ENCODE measurements at places on chromosomes 1 and 21. TPM values are rescaled to one million over a fixed set of nuclear protein-coding genes. Genes with fewer than 3 reads are reported as not detected.

- peak; percentile 21 for DNase-seq
- H3K36me3 ChIP-seq: no peaks in the 10 kb centered on the region
- no peaks in the 10 kb centered on the region for H3K4me1 ChIP-seq
- no peak overlapping the region for H3K4me3 ChIP-seq
These were observed 116.7 kb downstream of the CDC7 start for GRCh38 chr1:91617285-91617765.

DNA sequence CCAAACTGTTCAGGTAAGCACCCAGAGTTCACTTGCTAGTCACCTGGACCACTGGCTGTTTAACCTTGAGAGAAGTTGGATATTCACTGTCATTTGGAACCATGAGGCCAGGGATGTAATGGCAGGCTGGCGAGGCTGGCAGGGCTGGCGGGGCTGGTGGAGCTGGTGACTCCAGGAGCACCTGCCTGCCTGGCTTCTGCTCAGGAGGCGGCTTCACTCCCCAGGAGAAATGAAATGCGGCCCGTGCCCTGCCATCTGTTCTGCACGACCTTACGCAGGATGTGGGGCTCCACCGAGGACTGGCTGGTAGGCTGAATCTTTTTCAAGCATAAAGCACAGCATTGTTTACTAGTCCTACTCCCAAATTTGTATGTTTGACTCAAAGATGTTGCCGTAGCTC, 22.7 kb upstream of the MX1 start:
- no peak overlapping the region for H3K27ac ChIP-seq
- no peak for DNase-seq
- H3K4me3 ChIP-seq: no peak overlapping the region

Gene GSTM5
- total RNA-seq: 0.21 TPM

GRCh38 chr1:211635597-211636205, 39.7 kb downstream of the NEK2 start:
- no peak for DNase-seq
- no peaks in the 10 kb centered on the region for H3K27me3 ChIP-seq
- H3K4me3 ChIP-seq: no peak overlapping the region

DNA sequence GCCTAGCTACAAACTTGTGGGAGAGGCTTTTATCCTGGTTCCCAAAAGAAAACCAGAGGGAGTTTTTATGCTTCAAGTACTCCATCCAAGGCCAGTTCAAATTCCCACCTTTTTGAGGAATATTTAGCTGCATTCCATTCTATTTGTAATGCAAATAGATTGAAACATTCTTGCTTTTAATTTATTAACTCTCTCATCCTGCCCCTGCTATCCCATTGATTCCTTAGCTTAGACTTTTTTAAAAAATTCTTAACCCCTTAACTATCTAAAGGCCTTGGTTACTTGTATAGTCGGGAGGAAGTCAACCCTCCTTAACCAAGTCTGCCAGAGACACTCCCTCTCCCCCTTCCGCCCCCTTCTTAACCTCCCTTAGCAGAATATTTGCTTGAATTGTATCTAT, 2.5 kb upstream of the MOV10 start:
- H3K4me3 ChIP-seq: no peak overlapping the region
- H3K4me1 ChIP-seq: peaks cover 6% of the 10 kb centered on the region
- peaks cover 30% of the 10 kb centered on the region for H3K36me3 ChIP-seq
- peak overlapping the region; percentile 41 for H3K27ac ChIP-seq

- DNase-seq: peak; percentile 83
- no peaks in the 10 kb centered on the region for H3K27me3 ChIP-seq
- H3K4me3 ChIP-seq: no peak overlapping the region
- peaks cover 5% of the 10 kb centered on the region for H3K4me1 ChIP-seq
These were observed 3.1 kb upstream of the YRDC start for GRCh38 chr1:37811027-37811655.

- H3K27me3 ChIP-seq: no peaks in the 10 kb centered on the region
- H3K36me3 ChIP-seq: no peaks in the 10 kb centered on the region
- no peak overlapping the region for H3K27ac ChIP-seq
- peaks cover 22% of the 10 kb centered on the region for H3K4me1 ChIP-seq
- peak; percentile 23 for DNase-seq
These were observed 18.0 kb downstream of the CSF1 start for GRCh38 chr1:109928591-109929111.

- DNase-seq: peak; percentile 26
- H3K4me3 ChIP-seq: no peak overlapping the region
- no peaks in the 10 kb centered on the region for H3K27me3 ChIP-seq
- peak overlapping the region; percentile 3 for H3K27ac ChIP-seq
- H3K4me1 ChIP-seq: peaks cover 25% of the 10 kb centered on the region
These were observed 28.6 kb downstream of the CD247 start for GRCh38 chr1:167489571-167490340.

Gene SLFNL1
- 3.0 TPM for total RNA-seq

Gene WNT2B
- total RNA-seq: 1.2 TPM

DNA sequence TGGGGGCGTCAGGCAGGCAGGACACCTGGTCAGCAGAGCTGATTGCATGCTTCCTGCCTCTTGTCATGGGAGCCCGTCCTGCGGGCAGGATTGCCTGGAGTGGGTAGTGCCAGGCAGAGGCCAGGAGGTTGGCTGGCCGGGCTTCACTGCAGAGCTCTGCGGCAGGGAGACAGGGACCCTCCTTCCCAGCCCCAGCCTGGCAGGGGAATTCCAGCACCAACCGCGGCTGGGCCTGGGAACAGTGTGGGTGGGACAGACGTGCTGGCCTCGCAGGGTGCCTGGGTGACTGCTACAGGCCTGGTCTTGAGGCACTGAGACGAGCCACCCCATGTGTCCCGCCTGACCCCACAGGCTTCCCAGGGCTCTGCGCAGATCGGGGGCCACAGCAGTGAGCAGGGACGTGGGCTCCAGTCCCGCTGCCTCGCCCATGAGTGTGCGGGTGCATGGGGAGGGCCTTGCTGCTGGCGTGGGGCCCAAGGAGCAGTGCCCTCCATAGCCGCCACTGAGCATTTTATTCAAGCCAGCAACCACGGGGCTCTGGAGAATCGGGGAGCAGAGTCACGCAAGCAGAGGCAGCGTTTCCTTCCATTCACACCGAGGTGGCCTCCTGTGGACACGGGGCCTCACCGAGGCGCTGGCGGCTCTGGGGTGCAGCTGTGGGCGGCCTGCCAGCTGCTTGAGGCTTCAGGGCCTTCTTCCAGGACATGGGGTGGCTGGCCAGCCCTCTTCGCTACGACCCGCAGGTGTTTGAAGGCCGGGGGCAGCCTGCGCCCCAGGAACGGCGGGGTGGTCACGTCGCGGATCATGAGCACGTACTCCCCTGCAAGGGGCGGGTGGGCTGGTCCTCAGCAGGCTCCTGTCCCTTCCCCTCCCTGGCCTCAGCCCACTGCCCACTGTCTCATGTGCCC, 70.3 kb downstream of the MORN1 start:
- peaks cover 25% of the 10 kb centered on the region for H3K4me1 ChIP-seq
- H3K4me3 ChIP-seq: no peak overlapping the region
- DNase-seq: no peak
- no peaks in the 10 kb centered on the region for H3K36me3 ChIP-seq
- peaks cover 3% of the 10 kb centered on the region for H3K27me3 ChIP-seq

DNA sequence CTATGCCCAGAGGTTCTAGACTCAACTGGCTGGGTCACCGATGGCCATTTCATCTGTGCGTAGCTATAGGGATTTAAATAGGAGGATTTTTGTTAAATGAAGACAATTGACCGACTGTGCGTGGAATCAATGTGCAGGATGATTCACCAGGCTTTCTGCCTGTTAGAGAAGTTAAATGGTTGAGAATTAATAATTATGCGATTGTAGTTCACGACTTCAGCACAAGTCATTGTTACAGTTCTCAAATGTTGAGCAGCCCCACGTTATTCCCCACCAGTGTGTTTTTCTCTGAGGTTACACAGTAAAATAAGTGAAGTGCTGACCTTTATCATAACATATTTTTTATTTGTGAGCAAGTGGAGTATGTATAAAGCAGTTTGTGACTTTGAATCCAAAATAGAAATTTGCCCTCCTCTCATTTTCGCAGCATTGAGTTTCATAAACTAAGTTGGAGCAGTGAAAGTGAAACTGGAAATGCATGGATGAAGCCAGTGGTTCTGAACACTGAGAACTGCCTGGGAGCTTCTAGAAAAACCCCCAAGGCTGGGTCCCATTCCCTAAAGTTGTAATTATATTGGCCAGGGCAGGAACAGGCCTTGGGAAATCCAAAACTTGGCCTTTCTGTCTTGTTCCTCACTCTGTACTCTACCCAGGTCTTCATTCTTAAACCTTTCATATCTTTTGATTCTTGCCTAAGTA, 102.6 kb downstream of the GALNT2 start:
- no peak for DNase-seq
- H3K4me1 ChIP-seq: peaks cover 15% of the 10 kb centered on the region
- no peak overlapping the region for H3K27ac ChIP-seq
- no peaks in the 10 kb centered on the region for H3K36me3 ChIP-seq
- H3K27me3 ChIP-seq: no peaks in the 10 kb centered on the region
- H3K4me3 ChIP-seq: no peak overlapping the region

DNA sequence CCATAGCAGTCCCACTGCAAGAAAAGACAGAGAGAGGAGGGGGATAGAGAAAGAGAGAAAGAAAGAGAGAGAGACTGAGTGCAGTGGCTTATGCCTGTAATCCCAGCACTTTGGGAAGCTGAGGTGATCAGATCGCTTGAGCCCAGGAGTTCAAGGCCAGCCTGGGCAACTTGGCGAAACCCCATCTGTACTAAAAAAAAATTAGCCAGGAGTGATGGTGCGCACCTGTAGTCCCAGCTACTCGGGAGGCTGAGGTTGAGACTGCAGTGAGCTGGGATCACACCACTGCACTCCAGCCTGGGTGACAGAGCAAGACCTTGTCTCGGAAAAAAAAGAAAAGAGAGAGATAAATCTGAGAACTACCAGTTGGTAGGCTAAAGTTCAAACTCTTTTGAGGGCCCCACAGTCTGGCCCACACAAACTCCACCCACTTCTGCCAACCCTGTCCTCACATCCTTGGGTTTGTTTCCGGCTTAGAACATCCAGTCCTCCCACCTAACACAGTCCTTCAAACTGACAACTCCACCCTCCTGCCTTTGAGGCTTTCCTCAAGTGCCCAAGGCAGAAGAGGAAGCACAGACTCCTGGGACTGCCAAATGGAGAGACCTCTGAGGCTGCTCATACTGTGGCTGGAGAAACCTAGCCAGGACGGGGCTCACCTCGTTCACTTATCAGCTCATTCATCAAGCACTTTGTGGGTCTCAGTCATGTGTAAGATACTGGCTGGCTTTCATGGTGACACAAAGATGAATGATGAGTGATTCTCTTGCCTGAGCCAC, 20.1 kb downstream of the TFAP2E start:
- no peaks in the 10 kb centered on the region for H3K27me3 ChIP-seq
- peak overlapping the region; percentile 4 for H3K27ac ChIP-seq

Gene AK4
- 144 TPM for total RNA-seq

Gene FAM72B
- total RNA-seq: 1.0 TPM

Gene IQGAP3
- 4.2 TPM for total RNA-seq

Gene SPRR2F
- 5.1 TPM for total RNA-seq

- H3K4me1 ChIP-seq: no peaks in the 10 kb centered on the region
- no peaks in the 10 kb centered on the region for H3K36me3 ChIP-seq
- H3K4me3 ChIP-seq: no peak overlapping the region
- no peak overlapping the region for H3K27ac ChIP-seq
- no peaks in the 10 kb centered on the region for H3K27me3 ChIP-seq
These were observed 4.1 kb downstream of the KRTAP13-4 start for GRCh38 chr21:30434033-30434631.

Gene USP1
- 19.9 TPM for total RNA-seq

All from cardiac muscle cell (in vitro differentiated cells and primary cell).